ENCODE measurements at places on chromosomes 3 and 15.

DNA sequence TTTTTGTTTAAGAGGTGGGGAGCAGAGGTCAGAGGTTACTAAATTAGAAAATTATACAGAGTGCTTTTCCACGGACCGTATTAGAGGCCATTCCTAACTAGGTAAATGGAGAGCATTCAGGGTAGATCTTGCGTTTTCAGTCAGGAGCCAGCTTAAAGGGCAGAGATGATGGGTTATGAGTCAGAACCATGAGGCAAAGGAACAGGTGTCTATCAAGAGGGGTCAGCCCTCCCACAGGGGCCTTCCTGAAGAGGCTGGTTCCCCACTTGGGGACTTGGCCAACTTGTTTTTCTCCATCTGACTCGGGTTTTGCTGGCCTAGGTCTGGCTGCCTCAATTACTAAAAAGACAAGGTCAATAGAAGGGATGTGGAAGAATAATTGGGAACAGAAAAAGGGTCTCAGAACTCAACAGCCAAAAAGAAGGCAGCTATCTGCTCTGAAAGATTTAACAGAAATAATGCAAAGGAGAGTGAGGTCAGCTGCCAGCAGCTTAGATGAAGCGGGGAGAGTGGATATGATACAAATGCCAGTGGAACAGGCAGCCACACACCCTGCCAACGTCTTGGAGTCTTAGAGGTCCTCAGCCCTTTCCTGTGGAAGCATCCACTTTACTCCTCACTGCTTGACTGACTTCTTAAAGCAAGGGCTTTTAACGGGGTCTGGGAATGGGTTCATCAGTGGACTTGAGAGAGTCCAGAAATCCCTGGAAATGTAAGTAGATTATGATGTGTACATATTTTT, 17.6 kb downstream of the MTMR14 start:
- no peak for DNase-seq

GRCh38 chr3:131401978-131402377, 20.4 kb downstream of the NUDT16 start:
- no peak for DNase-seq

DNA sequence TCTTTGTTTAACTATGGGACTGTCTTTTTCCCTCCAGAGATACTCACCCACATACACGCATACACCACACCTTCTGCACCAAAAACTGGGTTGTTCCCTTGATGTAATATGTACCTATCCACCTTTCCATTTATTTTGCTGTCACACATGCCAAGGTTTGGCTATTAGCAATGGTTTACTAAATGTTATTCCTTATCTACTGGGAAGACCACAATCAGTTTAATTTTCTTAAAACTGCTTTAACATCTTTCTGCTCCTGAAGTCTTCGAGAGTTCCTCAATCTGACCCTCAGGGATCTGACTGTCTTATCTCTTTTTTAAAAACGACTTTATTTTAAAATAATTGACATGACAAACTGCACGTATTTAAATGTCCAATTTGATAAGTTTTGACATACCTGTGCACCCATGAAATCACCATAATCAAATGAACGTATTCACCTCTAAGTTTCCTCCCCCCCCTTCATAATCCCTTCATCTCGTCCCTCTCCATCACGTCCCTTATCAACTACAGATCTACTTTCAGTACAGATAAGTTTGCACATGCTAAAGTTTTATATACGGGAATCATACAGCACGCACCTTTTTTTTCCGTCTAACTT, 805 bp upstream of the TRPM7 start:
- no peak for DNase-seq

DNA sequence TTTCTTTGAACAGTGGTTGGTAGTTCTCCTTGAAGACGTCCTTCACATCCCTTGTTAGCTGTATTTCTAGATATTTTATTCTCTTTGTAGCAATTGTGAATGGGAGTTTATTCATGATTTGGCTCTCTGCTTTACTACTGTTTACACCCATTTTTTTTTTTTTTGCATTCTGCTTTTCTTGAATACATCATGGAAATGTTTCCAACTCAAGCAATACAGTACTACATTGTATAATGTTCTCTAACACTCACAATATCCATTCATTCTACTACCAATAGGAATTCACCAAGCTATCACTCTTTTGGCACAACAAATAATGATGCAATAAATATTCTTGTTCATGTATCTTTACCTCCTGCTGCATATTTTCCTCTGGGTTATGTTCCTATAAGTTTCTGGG, 801.7 kb downstream of the NTRK3 start:
- DNase-seq: no peak

GRCh38 chr3:57855943-57856342, 99.8 kb downstream of the SLMAP start:
- DNase-seq: no peak

DNA sequence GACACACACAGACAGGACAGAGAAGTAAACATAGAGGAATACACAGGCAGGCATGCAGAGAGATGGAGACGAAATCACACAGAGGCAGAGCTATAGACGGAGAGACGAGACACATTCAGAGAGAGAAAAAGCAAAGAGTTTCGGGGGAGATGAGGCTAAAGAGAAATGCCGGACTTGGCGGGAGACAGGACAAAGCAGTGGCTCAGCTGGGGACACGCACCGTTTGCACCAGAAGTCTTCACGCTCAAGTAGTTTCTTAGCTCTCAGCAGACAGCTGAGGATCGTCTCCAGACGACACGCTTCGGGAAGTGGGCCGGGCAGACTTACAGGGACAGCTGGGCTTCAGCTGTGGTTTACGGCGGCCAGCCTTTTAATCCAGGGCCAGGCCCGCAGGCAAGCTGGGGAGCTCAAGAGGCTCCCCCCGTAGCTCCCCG, 56.2 kb upstream of the DLG1 start:
- DNase-seq: no peak

DNA sequence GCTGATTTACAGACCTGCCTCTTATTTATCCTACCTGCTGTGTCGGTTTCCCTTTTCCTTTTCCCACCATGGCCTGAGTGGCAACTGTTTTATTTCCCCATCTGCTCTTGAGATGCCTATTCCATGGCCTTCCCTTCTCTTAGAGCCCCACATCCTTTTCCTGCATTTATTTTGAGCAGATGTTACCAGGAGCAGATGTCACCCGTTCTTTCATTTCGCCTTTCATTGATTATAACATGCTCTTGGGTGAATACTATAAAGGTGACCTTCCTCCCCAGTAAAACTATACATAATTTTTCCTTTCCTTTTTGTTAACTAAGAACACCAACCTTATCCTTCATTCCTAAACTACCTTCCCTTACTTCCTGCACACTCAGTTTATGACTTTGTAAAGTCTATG, 8.5 kb upstream of the P2RY1 start:
- no peak for DNase-seq

- DNase-seq: no peak
Measured at GRCh38 chr3:3851621-3852323, 52.5 kb downstream of the LRRN1 start.

DNA sequence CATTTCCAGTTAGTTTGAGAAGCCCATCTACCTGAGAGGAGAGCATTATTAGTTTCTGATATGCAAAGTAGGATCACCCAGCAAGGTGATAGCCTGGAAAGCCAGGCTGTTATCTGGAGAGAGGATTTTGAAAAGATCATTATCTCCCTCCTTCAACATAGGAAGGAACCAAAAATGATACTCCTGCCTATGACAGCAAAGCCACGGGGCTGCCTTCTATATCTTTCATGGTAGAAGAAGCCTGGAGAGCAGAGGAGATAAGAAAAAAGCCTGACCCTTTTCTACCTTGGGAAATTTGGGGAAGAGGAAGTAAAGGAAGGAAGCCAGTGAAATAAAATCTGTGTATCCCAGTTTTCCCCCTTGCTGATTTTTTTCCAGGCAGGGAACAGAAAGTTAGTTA, 205.5 kb downstream of the MFSD1 start:
- no peak for DNase-seq

GRCh38 chr3:155852341-155852740, 1.9 kb downstream of the SLC33A1 start:
- DNase-seq: no peak

DNA sequence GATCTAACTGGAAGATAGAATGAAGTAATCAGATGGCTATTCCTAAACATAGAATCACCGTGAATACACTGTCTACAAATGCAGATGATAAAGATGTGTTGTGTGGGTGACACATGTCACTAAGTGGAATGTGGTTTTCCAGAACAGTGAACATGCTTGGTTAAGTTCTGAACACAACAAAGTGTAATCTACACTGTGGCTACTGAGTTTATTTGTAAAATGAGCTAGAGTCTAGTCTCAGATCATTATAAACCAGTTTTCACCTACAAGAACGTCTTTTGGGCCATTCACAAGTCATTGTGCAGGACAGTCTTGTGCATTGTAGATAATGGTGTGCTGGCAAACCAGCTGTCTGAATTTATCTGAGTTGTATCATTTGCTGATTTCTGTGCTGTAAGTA, 35.3 kb downstream of the OXNAD1 start:
- DNase-seq: peak; percentile 40

DNA sequence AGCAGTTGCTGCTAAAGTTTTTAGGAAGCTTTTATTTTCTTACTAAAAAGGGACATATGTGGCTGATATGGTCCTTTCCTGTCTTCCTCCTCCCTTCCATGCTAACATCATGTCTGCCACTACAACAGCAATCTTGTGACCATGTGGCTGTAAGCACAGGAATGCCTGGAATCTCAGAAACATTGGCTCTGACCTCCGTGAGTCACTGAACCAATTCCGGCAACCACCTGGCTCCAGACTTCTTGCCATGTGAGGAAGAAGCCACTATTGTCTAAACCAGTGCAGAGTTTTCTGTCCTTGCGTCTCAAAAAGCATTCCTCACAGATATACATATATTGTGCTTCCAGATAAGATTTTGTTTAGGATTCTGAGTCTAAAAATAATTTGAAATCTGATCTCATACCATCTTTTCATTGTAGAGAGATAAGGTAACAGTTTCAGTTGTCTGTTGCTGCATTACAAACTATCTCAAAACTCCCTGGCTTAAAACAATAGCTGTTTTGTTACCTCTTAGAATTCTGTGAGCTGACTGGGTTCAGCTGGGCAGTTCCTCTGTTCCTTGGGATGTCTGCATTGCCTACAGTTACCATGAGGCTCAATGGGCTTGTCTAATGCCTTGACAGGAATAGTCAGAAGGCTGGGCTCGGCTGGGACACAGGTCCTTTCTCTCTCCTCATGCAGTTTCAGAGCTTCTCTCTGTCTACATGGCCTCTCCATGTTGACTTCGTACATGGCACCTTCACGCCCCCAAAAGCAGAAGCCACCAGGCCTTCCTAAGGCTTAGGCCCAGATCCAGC, 77.3 kb upstream of the MAGI1 start:
- no peak for DNase-seq

- DNase-seq: no peak
Measured at GRCh38 chr3:43699864-43700263, 9.1 kb downstream of the ABHD5 start.

DNA sequence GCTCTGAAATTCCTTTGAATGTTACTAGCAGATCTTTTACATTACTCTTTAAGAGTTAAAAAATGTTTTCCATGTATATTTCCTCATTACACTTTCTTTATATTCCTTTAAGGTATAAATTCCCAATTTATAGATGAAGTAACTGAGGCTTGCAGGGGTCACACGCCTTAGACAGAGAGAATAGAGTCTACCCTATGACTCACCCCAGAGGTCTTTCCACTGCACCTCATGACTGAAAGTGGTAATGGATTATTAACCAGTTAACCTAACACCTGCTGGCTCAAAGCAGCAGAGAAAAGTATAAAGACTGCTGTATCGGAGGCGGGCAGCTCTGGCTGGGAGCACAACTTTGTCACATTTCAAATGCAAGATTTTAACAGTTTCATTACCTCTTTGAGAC, 37.7 kb downstream of the LDHAL6B start:
- DNase-seq: no peak

Data from CD4-positive, alpha-beta T cell treated with Interleukin-6 at 100 ng/mL for 8 hours (primary cell).